ENCODE measurements at places on chromosomes 6 and 20.

GRCh38 chr20:48706710-48707365 is 121.0 kb downstream of the PREX1 start:
- no peak for DNase-seq

DNA sequence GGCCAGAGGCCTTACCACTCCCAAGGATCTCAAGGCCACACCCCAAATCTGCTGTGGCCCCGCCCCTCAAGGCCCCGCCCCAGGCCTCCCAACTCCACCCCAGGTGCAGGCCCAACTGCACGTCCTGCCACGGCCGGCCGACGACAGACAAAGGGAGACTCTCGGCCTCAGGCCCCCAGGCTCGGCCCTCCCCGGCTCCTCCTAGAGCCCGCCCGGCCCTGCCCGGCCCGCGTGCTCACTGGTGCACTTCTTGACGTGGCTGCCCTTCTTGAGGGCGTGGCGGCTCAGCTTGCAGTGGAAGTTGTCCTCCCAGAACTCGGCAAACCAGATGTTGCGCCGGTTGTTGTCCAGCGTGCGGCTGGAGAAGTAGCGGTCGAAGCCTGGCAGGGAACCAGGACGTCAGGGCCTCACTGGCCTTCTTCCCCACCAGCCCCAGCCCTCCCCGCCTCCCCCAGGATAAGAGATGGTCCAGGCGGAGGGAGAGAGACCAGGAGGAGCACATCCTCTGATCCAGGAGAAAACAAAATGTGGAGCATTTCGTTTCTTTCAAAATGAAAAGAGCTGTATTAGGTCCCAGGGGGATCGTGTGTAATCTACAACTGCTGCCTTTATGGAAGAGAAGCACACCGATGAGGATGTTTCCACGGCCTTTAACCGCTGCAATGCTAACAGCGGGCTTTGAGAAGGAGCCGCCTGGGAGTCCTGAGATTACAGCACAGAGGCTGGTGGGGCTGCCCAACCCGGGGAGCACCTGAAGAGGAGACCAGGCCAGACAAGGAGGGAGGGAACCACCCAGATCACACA is 89.4 kb downstream of the GRM4 start:
- DNase-seq, result peak; percentile 60

- DNase-seq, result no peak
These were observed 99.3 kb upstream of the PROKR2 start for GRCh38 chr20:5416086-5416485.

DNA sequence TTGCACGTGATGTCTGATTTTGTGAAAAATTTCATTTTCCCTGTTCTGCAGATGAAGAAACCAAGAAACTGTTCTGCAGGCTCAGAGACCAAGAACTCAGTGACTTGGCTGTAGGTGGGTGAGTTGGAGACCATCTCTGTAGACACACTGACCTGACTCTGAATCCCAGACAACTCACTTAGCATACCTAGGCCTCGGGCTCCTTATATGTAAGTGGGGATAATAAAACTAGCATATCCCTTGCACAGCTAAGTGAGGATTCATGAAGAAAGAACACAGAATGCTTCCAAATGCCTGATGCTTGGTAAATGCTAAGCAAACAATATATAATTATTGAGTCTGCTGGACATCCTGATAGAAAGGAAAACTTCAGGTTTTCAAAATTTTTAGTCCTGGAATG is 70.8 kb downstream of the B3GAT2 start:
- DNase-seq, result no peak

GRCh38 chr20:51185277-51185676 is 162.4 kb upstream of the KCNG1 start:
- DNase-seq, result no peak

DNA sequence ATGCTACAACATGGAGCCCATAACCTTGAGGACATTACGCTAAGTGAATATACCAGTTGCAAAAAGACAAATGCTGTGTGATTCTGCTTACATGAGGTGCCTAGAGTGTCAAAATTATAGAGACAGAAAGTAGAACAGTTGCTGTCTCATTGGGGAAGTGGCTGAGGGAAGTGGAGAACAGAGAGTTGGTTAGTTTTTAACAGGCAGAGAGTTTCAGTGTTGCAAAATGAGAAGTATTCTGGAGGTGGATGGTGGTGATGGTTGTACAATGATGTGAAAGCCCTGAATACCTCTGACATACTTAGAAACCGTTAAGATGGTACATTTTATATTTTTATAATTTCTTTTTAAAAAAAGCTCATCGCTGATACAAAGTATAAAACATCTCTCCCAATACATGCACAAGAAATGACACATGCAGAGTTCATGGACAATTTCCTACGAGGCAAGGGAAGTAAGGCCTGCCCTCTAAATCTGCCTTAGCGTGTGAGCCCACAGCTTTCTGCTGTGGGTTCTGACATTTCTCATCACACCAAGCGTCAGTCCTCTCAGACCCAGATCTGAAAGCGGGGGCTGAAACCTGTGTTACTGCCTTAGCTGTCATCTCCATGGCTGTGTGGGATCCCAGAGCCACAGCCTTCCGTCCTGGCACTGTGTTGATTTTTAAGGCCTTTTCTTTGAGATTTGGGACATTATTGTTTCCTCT is 126.0 kb downstream of the RNASET2 start:
- no peak for DNase-seq

- DNase-seq, result no peak
These were observed 4.7 kb downstream of the CCN2 start for GRCh38 chr6:131946404-131946991.

GRCh38 chr6:35356391-35356790 is 14.0 kb downstream of the PPARD start:
- DNase-seq, result no peak

DNA sequence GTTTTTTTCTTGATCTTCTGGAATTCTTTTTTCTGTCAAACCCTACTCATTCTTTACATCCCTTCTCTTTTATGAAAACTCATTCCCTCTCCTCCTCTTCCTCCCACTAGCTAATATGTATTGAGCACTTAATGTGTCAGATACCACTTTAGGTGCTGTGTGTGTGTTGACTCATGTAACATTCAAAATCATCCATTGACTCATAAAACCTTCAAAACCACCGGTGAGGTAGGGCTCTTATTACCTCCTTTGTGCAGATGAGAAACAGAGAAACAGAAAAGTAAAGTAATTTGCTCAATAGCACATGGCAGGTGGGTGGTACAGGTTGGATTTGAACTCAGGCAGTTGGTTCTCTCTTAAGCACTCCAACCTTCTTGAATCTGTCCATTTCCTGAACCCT is 136.3 kb upstream of the NEDD9 start:
- no peak for DNase-seq

GRCh38 chr6:36493859-36494258 is 51.1 kb downstream of the KCTD20 start:
- peak; percentile 29 for DNase-seq

DNA sequence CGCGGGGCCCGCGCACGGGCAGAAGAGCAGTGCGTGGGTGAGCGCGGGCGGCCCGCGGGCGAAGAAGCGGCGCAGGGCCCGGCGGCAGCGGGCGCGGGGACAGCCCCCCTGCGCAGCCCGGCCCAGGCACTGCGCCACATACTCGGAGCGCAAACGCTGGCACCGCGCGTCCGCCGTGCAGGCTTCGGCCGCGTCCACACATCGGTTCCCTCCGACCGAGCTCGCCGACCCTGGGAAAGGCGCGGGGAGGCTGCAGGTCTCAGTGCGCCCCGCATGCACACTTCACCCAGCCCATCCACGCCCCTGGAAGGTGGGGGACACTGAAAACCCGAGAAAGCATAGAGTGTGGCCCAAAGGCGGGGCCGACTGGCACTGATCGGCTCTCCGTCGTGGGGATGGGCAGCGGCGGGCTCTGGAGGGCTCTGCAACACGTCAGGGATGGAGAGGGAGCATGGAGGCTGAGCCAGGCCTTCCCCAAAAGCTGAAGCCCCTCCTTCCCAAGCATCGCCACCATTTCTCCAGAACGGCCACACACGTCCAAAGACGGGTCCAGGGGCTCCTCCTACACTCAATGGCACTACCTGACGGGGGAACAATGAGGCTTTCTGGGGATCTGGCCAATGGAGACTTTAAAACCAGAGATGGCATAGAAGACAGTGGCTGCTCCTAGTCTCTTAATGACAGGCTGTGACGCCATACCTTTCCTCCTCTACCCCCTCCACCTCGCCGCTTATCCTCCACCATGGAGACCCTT is 2.0 kb downstream of the GFRA4 start:
- DNase-seq, result no peak

GRCh38 chr6:148035806-148036390 is 306.7 kb upstream of the SASH1 start:
- DNase-seq, result no peak

GRCh38 chr6:35962779-35963560 is 42.1 kb upstream of the SRPK1 start:
- no peak for DNase-seq

DNA sequence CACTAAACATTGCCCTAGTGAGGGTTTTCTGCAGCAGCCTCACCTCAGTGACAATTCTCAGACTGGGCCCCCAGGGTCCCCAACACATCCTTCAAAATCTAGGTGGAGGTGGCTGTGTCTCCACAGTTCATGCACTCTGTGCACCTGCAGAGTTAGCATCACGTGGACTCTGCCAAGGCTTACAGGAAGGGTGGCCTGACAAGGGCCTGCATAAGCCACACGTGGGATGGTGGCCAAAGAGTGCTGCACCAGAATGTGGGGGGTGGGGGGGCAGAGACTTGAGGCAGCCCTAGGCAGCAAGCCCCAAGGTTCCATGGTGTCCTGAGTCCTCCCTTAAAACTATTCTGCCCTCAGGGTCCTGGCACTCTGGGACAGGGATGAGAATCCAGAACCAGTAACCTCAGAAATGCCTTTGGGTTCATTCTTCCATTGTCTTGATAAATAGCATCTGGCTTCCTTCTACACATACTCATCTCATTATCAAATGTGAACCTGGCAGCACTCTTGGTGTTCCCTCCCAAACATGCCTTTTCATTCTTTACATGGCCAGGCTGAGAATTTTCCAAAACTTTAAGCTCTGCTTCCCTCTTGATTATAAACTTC is 1.6 kb upstream of the SERPINB1 start:
- no peak for DNase-seq

- no peak for DNase-seq
These were observed 2.1 kb downstream of the DNMT3B start for GRCh38 chr20:32764005-32764960.

DNA sequence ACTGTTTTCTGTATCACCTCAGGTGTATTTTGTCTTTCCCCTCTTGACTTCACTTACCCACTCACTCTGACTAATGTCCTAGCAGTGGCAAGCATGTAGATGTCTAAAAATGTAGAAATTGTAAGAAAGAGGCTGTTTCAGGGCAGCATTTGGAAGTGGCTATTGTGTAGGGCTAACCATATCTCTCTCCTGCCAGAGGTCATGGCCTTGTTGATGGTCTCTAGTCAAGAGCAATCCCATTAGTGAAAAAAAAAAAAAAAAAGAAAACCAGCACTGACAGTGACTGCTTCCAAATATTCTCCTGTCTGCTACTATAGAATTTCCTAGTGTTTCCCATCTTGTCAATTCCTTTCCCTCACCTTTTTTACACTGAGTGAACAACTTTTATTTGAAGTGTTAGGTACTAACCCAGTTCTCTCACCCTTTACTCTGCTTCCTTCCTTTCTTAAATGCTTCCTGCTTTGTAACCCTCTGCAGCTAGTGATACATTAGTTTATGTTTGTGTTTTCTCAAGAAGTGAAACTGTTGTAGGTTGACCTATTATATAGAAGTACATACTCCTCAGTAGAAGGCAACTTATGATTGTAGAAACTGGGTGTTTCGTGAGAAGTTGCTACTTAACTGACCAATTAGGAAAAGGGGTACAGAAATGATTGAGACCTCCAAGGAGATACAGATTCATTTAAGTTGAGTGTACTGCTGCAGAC is 174.1 kb upstream of the PTPRK start:
- DNase-seq, result no peak

GRCh38 chr20:11585752-11586352 is 331.8 kb upstream of the BTBD3 start:
- DNase-seq, result no peak

GRCh38 chr20:16346956-16347355 is 226.3 kb downstream of the KIF16B start:
- no peak for DNase-seq

DNA sequence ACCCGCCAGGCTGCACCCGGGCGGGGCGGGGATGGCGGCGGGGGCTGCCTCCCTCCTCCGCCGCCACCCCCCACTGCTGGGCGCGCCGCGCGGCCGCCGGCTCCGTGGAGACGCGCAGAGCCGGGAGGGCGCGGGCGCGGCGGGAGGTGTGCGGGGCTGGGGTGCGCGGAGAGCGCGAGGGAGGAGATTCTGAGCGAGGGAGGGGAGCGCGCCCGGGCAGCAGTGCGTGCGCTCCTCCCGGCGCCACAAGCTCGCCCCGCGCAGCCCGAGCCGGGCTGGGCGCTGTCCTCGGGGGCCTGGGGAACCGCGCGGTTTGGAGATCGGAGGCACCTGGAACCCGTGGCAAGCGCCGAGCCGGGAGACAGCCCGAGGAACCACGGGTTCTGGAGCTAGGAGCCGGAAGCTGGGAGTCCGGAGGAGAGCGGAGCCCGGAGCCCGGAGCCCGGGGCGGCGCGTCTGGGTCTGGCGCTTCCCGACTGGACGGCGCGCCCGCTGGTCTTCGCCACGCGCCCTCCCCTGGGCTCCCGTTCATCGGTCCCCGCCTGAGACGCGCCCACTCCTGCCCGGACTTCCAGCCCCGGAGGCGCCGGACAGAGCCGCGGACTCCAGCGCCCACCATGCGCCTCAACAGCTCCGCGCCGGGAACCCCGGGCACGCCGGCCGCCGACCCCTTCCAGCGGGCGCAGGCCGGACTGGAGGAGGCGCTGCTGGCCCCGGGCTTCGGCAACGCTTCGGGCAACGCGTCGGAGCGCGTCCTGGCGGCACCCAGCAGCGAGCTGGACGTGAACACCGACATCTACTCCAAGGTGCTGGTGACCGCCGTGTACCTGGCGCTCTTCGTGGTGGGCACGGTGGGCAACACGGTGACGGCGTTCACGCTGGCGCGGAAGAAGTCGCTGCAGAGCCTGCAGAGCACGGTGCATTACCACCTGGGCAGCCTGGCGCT is at the start of gene NTSR1:
Gene NTSR1 (plus strand): TSS at position 246 of the 946 bp plus-strand sequence. CDS start 372 bp downstream, at position 618.
- DNase-seq, result no peak

DNA sequence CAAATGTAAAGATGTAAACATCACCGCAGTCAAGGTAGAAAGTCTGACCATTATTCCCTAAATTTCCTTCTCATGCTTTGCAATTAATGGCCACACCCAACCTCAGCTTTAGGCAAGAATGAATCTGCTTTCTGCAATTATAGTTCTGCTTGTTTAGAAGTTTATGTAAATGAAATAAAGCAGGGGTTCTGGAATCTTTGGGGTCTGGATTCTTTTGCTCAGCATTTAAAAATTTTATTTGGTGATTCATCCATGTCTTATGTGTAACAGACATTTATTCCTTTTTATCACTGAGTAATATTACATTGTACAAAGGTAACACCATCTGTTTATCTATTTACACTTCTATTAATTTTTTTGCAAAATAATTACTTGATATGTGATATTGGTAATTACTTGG is 613.6 kb downstream of the UTRN start:
- no peak for DNase-seq

DNA sequence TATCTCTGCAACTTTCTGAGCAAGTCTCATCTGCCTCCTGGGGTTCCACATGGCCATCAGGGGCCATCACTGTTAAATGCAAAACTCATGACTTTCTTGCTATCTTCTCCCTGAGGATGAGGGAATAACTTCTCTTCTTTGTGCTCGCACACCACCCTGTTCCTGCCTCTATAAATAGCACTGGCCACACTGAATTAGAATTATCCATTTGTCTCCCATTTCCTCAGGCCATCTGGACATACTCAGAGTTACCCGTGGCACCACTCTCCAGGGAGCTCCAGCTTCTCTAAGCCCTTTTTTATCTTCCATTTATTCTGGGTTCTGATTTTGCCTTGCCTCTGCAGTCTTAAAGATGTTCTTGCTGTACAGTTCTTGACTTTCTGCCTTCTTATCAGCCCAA is 72.8 kb upstream of the ECI2 start:
- DNase-seq, result no peak

GRCh38 chr6:48100588-48100895 is 10.5 kb downstream of the PTCHD4 start:
- DNase-seq, result no peak
